CD8-positive, alpha-beta memory T cell (primary cell): ENCODE measurements at places on chromosomes 1 and 21.

DNA sequence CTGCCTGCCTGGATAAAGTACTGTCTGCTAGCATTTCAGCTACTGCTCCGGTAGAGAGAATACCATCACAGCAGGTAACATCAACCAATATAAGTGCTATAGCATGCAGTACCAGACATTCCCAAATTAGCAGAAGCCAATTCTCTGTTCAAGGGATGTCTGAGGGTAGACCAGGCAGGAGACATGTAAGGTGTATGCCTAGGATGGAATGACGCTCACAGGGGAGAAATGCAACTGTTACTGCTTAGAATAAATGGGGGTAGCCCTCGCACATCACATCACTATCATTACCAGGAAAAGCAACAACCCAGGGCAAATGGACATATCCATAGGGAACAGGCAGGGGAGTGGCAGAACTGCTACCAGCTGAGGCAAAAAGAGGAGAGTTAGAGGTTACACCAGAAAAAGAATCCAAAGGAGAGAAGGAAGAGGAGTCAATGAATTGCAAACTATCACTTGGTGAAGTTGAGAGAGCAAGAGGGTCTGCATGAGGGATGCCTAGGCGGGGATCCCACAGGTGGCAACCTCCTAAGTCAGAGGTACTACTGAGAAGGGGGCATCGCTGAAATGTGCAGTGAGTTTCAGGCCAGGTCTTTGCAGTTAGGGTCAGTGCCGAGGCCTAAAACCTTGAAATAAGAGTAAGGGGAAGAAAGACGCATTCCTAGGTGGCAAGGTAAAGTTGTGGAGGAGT is 1.1 kb downstream of the UBE2Q1 start:
- DNase-seq = no peak

DNA sequence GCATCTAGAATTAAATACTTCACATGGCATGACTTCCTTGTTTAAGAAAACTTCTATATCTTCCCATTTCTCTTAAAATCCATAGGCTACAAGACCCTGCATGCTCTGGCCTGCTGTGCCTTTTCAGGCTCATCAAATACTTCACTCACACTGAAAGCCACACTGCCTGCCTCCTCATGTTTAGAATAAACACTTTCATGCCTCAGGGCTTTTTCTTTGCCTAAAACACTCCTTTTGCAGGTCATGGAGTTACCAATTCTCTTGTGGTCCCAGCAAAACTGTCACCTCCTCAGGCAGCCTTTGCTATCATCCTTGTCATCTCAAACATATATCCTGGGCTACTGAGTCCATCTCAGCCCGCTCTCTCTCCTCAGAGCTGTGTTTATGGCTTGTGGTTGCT is 5.5 kb downstream of the SGIP1 start:
- DNase-seq = no peak

DNA sequence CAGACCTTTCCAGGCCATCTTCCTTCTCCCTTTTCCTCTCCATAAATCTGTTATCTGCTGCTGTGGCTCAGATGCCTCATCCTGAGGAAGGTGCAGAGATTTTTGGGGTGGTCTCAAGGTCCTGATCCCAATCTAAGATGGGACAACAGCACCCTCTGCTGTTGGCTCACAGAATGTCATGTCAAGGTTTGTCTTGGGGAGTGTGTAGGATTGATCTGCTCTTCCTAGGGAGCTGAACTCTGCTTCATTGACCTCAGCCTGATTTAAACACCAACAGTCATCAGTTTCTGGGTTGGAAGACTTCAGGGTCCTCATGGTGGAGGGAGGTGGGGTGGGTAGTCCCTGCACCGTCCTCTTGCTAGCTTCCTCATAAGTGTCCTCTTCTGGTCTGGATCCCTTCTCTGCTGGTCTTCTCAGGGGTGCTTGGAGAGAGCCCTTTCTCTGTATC is 62.8 kb upstream of the LAX1 start:
- DNase-seq = peak; percentile 53

DNA sequence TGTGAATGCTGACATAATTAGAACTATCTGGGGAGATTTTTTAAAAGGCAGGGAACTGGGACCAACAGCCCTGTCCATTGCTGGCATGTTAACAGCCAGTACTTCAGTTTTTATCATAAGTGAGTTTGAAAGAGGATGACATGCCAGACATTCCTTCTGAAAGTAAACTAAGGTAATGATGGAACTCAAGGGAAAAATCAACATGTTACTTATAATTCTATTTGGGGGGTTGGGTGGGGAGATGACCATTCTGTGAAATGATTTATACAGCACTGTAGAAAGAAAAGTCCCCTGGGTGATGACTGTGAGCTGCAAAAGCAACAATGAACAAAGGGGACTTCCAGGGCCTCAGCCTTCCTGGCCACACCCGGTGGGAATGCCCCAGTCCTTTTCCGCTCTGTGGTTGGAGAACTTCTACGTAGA is 5.4 kb upstream of the LAMC2 start:
- DNase-seq = no peak

- DNase-seq = no peak
Measured at GRCh38 chr1:161166669-161167548, 683 bp downstream of the PPOX start.

GRCh38 chr1:185074307-185074706 is 28.9 kb downstream of the RNF2 start:
- DNase-seq = no peak

GRCh38 chr1:111199881-111200801 is at the start of gene DENND2D:
TSS of gene DENND2D (minus strand) at chr1:111200646. CDS start at chr1:111200459, 187 bp downstream.
- peak; percentile 30 for DNase-seq

DNA sequence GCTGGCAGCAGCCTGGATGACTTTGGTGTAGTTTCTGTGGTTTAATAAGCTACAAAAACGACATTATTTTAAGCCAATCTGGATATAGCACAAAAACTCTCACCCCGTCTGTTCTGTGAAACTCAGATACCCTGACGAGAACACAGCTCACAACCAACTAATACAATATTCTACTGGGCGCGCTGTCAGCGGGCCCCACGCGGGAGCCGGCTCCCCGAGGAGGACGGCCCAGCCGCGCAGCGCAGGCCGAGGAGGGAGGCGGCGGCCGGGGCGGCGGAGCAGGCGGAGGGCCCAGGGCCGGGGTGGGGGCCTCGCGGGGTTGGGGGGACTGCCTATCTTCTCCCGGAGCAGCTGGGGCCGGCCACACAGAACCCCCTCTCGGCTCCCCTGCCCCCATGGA is 87.2 kb upstream of the POU3F1 start:
- DNase-seq = no peak

- DNase-seq = no peak
Measured at GRCh38 chr1:227335242-227336020, 17.1 kb upstream of the CDC42BPA start.
